Activated effector memory CD4-positive, alpha-beta T cell treated with Interleukin-2 at 50 U/mL for 16 hours (primary cell): ENCODE measurements at places on chromosomes 13 and 19.

GRCh38 chr19:10644260-10645007, 9.7 kb upstream of the ILF3 start:
- DNase-seq: peak; percentile 74

GRCh38 chr19:21454901-21455300, 50.5 kb upstream of the ZNF429 start:
- DNase-seq: no peak

GRCh38 chr19:6221878-6222746, 57.7 kb downstream of the MLLT1 start:
- no peak for DNase-seq

DNA sequence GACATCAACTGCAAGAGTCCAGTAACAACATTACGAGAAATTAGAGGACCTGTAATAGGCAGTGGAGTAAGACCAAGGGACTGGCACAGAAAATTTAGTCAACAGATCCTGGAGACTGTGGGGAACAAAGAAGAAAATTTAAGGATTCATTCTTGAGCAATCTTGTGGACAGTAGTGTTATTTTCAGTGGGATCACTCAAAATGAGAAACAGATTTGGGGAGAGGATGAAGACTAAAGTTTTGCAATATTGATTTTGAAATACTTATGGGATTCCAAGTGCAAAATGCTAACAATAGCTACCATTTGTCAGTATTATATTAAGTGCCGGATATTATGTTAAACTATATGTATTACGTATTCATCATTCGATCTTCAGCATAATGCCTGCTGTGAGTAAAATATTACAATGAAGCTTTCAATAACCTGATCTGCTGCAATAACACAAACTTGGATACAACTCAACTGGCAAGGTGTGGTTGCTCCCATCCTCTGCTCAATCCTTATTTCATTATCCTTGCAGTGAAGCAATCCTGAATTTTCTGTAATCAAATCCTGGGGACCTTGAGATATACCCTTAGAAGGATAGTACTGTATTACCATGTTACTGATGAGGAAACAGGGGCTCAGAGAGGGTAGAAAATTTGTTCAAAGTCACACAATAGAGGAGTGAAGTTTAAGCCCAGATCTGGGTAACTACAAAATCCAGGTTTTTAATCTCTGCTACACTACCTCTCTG, 84.2 kb downstream of the SACS start:
- DNase-seq: no peak

DNA sequence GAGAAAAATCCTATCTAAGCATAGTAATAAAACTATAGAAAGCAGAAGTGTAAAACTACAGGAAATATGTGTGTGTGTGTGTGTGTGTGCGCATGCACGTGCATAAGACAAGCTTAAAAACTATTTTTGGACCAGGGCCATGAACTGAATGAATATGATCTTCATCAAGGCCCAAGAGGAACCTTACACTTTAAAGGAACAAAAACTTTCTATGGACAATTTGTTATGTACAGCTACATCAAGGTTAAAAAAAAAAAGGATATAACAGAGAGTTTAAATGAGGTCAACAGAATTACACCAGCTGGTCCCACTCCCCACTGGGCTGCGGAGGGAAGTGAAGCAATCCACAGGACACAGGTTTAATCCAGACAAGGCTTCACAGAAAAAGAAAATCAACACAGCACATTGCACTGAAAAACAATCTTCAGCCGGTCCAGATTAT, 151.1 kb downstream of the LHFPL6 start:
- DNase-seq: no peak
